ENCODE measurements at places on chromosomes 1 and 21.
A peak's percentile ranks its signal among the peaks of the same experiment; 100 is the strongest.

GRCh38 chr1:224182057-224182865 is 779 bp upstream of the DEGS1 start:
- DNase-seq = no peak

- DNase-seq = no peak
Observed at GRCh38 chr1:15172405-15173259, 19.1 kb downstream of the TMEM51 start.

GRCh38 chr1:199150756-199151155 is 511.9 kb downstream of the PTPRC start:
- DNase-seq = no peak

DNA sequence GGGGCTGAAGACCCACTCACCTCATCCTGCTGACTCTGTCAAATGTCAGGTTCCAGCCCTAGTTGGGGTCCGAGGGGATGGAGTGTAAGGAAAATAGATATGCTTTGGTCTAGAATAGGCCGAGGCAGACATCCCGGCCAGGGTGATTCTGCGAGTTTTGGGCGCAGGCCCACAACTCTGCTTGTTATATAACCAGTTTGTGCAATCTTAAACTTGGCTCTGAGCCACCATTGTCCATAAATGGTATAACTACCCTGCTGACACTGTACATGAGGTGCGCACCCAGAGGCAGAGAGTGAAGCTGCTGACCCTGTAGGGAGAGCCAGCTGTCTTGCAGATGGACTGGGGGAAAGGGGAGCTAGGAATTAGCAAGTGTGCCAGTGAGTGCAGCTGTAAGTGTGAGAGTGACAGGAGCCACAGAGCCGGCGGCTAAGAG is 1388.8 kb downstream of the AMY1C start:
- no peak for DNase-seq

GRCh38 chr1:237975903-237976302 is 85.2 kb upstream of the ZP4 start:
- DNase-seq = no peak

DNA sequence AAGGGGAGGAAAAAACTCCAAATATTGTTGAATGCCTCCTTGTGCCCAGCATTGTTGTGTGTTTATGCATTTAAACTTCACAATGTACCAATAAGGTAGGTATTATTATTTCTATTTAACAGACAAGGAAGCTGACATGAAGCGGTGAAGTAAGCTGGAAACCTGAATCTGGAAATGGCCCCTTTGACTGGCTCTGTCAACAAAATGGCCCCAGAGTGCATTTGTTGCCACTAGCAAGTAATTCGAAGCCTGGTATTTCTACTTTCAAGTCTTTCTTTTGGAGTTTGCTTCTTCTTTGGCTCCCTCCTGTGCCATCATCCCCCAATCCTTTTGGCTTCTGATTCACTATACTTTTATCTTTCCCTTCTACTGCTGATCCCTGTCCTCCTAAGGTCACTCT is 23.1 kb downstream of the CRYZL1 start:
- DNase-seq = no peak

DNA sequence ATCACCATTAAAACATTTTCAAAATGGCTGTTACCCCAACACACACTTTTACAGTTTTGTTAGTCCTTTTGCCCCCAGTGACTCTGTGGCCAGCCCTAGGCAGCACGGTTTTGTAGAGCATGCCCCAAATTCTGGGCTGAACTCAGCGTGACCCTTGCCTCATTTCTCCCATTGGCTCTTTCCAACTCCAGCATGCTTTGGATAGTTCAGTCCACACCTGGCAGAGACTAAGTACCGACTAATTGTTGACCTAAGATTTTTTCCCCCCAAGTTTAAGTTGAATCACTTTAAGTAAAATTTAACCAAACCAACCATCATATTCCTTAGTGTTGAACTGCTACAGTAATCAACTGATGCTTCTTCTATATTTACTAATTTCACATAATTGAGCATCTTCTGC is 62.4 kb upstream of the LRRC8B start:
- no peak for DNase-seq

DNA sequence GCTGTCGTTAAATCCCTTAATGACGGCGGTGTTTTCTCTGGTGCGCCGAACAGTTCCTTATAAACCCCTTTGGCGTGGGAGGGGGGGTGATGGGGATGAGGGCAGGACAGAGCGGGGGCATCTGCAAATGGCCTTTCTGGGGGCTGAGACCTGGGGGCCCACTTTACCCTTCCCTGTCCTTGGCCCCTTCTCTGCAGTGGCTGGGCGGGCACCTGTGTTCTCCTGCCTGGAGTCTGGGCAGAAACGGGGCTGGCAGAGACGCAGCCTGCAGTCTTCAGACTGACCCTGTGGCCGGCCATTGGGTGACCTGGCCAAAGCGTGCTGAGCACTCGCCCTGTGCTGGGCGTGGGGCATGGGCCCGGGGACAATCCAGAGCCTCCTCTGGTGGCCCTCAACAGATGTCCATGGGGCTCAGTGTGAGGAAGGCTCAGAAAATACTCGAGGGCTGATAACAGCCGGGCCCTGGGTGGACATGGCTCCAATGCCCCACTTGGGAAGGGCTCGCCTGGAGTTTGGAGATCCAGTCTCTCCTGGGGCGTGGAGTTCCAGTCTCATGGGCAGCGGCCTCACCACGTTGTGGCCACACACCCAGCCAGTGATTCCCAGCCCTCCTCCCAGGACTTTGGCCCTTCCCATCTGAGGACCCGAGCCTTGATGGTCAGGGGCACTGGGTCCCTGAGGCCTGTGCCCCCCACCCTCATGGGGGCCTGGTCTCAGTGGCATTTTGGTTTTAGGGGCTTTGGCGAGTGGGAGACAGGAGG is 50.8 kb upstream of the ACTRT2 start:
- no peak for DNase-seq

- DNase-seq = no peak
Observed at GRCh38 chr21:32424674-32425073, 12.2 kb downstream of the EVA1C start.

GRCh38 chr1:27103498-27103897 is 51.4 kb downstream of the SLC9A1 start:
- DNase-seq = no peak

DNA sequence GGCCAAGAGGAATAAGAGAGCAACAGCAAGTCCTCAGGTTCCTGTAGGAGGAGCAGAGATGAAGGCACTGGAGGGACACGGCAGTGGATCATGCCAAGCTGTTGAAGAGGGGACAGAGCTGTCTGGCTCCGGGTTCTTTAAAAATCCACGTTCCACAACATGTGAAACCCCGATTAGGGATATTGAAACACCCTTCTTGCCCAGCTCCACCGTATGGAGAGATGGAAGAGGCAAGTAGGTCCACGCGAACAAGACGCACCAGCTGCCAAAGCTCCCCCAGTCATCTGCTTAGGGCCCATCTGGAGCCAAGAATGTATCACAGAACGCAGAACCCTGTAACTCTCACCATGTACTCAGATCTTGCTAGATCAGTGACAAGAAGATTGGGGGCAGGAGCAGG is 3.9 kb downstream of the C1orf198 start:
- no peak for DNase-seq

DNA sequence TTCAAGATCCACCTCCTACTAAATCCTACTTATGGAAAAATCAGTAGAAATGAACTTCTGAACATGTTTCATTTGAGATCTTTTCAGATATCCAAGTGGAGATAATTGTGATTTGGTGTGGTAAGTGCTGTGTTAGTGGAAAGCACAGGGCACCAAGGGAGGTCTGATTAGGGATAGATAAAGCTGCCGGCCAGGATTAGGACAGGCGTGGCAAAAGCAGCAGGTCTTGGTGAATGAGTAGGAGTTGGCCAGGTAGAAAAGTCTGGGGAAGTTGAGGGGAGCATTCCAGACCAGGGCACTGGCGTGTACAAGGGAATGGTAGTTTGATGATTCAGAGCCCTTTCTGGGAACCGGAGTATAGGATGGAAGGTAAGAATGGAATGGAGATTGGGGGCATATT is 47.8 kb downstream of the AZIN2 start:
- peak; percentile 78 for DNase-seq

GRCh38 chr21:26635681-26636080 is 62.6 kb upstream of the CYYR1 start:
- no peak for DNase-seq

DNA sequence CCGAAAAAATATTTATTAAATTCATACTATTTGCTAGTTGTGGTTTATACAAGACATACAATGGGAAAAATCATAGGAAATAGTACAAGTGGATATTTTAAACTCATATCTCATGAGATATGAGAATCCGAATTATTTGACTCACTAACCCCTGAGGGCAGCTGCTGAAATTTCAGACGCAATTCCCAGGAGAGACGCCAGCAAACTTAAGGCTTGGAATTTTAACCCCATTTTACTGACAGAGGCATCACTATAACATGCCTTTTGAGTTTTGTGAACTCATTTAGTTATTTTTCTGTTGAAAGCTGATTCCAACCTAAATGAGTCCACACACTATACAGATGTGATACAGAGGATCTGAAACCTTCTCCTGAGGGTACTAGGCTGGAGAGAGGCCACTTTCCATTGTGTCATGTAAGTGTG is 5.9 kb upstream of the MROH9 start:
- DNase-seq = peak; percentile 94

- no peak for DNase-seq
Observed at GRCh38 chr1:26112407-26112775, 767 bp downstream of the PDIK1L start.

GRCh38 chr1:24600551-24600950 is 42.6 kb upstream of the SRRM1 start:
- DNase-seq = peak; percentile 95

DNA sequence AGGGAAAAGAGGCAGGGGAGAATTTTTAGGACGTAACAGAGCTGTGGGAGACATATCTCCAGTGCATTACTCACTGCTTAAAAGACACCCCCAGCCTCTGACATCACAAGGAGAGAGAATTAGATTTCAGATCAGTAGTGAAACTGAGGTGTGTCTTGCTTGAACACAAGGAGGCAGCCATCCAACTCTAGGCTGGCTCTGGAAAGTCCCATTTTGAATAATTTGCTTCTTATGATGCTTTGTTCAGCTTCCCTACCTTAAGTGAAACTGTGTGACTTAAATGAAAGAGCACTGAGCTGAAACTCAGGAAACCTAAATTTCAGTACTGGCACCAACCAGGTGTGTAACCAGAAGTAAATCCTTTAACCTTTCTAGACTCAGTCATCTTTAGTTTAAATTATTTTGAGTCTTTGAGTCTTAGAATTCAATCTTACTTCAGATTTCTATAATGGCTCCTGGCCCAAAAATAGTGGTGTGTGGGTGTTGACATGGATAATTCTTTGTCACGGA is 251.6 kb upstream of the SGIP1 start:
- peak; percentile 15 for DNase-seq

DNA sequence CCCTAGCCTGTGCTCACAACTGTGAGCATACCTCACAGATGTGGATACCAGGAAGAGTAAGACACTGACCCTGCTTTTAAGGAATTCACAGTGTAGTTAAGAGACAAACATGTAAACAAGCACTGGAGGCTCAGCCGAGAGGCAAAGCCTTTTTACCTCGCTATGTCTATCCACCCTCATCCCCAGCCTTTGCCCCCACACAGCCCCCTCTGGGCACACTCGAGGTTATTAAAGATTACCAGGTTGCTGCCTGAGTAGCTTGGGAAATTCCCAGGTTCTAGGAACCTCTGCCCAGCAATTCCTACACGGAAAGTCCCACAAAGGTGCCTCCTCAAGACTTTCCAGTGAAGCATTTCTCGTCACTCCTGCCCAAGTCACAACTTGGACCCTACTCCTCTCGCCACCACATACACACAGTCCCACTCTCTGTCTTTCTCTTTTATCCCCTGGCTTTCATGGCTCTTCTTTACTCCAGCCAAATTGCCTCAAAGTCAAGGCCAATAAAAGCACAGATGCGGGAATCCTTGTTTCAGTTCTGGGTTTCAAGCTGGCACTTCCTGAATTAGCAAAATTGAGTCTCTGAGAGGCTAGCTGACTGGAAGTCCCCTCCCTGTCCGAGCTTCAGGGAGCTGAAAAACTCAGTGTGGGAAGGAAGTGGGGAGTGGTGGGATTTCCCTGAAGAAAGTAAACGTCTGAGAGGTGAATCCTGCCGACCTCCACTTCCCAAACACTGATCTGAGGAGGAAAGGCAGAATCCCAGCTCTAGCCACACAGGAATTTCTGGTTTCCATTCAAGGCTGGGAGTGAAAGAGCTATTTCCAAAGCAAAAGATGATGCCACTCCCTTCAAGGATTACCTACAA is 7.6 kb downstream of the DENND2D start:
- peak; percentile 88 for DNase-seq

DNA sequence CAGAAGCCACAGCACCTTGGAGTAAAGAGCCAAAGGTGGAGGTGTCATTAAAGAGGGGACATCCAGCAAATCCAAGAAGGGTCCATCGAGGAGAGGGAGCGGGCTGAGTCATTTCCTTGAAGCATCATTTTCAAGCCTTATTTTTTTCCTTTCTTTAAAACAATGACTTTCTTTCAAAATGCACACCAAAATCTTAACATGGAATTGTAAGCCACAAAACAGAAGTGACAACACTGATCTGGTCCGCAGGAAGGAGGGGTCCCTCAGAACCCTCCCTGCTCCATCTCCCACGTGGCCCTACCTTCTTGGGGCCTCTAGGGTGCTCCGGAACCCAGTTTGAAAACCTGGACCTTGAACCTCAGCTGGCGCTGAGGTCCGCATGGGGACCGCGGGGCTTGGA is 14.8 kb downstream of the DHRS3 start:
- no peak for DNase-seq

DNA sequence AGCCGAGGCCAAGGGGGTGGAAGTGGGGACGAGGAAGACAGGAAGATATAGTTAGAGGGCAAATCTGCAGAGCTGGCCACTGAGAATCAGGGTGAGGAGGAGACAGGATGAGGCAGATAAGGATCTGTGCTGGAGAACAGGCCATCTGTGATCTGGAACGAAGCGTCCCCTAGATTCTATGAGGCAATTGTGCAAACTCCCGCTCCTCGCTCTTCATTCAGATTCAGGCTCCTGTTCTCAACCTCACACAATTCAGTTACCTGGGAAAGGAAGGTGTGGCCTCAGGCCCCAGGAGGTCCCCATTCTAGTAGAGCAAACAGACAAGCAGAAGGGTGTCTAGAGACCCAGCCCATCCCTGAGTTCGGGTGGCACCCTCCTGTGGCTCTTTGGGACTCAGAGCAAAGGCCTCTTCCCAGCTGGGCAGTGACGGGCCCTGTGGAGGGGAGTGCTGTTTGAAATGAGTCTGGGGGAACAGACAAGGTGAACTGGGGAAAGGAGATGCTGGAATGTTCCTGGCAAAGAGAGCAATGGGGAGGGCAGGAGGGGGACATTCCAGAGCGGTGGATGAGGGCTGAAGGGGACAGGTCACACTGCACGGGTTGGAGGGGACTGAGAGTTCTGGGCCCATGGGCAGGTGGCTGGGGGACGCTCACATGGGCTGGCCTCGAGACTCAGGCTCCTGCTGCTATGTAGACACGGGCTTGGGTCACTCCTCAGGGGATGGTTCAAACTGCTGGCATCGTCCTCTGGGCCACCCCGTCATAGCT is 39.9 kb upstream of the AJAP1 start:
- DNase-seq = no peak

GRCh38 chr1:199297887-199298286 is 659.0 kb downstream of the PTPRC start:
- no peak for DNase-seq
